ENCODE measurements at places on chromosomes 1 and 21. TPM values are rescaled to one million over a fixed set of nuclear protein-coding genes. Genes with fewer than 3 reads are reported as not detected.

DNA sequence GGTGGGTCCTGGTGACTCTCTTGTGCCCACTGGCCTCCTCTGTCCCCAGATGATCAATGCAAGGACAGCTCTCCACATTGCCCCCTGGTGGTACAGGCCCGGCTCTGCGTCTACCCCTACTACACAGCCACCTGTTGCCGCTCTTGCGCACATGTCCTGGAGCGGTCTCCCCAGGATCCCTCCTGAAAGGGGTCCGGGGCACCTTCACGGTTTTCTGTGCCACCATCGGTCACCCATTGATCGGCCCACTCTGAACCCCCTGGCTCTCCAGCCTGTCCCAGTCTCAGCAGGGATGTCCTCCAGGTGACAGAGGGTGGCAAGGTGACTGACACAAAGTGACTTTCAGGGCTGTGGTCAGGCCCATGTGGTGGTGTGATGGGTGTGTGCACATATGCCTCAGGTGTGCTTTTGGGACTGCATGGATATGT is 10.8 kb downstream of the ADAMTSL4 start:
- H3K27me3 ChIP-seq = no peaks in the 10 kb centered on the region
- H3K4me1 ChIP-seq = peaks cover 49% of the 10 kb centered on the region
- DNase-seq = peak; percentile 90
- H3K36me3 ChIP-seq = peaks cover 75% of the 10 kb centered on the region
- peak overlapping the region; percentile 95 for H3K27ac ChIP-seq

GRCh38 chr21:29130270-29130969 is at the start of gene MAP3K7CL:
MAP3K7CL (plus strand) TSS chr21:29130644; CDS start chr21:29133345, 2,701 bp downstream.
- no peaks in the 10 kb centered on the region for H3K36me3 ChIP-seq
- no peak within 1 kb of the TSS for H3K4me3 ChIP-seq
- H3K4me1 ChIP-seq = no peaks in the 10 kb centered on the region
- H3K27ac ChIP-seq = no peak within 1 kb of the TSS

Gene TMPRSS2
- 13.1 TPM for total RNA-seq

Gene TSSK3
- 5.1 TPM for total RNA-seq

DNA sequence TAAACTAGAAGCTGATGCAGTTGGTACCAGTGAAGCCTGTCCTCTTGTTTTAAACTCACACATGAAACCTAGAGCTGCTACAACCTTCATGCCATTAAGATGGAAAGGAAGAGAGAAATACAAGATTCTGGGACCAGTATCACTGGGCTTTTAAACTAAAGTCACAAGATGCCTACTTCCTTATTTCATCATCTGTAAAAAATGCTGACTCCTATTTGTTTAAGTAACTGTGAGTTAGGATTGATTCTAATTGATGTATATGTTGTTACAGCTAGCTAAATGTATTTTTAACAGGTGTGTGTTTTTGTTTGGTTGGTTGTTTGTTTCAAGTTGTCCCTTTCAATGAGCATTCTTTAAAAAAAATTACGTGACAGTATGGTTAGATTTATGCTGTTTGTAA is 833.3 kb upstream of the PRMT6 start:
- DNase-seq = no peak
- H3K4me3 ChIP-seq = no peak overlapping the region
- no peaks in the 10 kb centered on the region for H3K27me3 ChIP-seq
- no peaks in the 10 kb centered on the region for H3K4me1 ChIP-seq
- no peak overlapping the region for H3K27ac ChIP-seq

Gene FALEC
- 0.71 TPM for total RNA-seq

GRCh38 chr1:85449356-85449755 is 15.6 kb downstream of the DDAH1 start:
- peaks cover 42% of the 10 kb centered on the region for H3K4me1 ChIP-seq
- H3K36me3 ChIP-seq = peaks cover 9% of the 10 kb centered on the region
- H3K27me3 ChIP-seq = no peaks in the 10 kb centered on the region
- peak; percentile 28 for DNase-seq
- peak overlapping the region; percentile 13 for H3K27ac ChIP-seq

DNA sequence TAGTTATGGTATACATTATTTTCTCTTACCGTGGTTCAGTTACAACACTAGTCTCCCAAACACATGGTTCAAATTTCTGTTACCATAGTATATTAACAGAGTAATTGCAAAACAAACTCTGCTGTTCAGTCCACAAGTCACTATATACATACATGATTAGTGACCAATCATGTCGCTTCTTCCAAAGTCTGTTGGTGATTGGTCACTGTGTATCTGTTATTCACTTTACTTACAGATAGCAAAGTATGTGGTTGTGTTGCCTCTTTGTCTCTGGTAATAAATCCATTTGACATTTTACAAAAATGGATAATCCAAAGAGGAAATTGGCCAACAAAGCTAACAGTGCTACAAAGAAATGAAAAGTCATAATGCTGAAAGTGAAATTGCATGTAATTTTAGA is 107.2 kb downstream of the RABGAP1L start:
- no peaks in the 10 kb centered on the region for H3K27me3 ChIP-seq
- no peak for DNase-seq
- no peak overlapping the region for H3K27ac ChIP-seq
- no peak overlapping the region for H3K4me3 ChIP-seq
- no peaks in the 10 kb centered on the region for H3K4me1 ChIP-seq

GRCh38 chr1:99758073-99758511 is 8.3 kb downstream of the FRRS1 start:
- peak overlapping the region; percentile 48 for H3K4me3 ChIP-seq
- H3K4me1 ChIP-seq = peaks cover 43% of the 10 kb centered on the region
- H3K27ac ChIP-seq = peak overlapping the region; percentile 88
- no peak for DNase-seq
- H3K27me3 ChIP-seq = no peaks in the 10 kb centered on the region

GRCh38 chr1:19036041-19036812 is 79.8 kb upstream of the IFFO2 start:
- no peaks in the 10 kb centered on the region for H3K4me1 ChIP-seq
- H3K27me3 ChIP-seq = no peaks in the 10 kb centered on the region
- DNase-seq = no peak
- H3K36me3 ChIP-seq = peaks cover 6% of the 10 kb centered on the region

DNA sequence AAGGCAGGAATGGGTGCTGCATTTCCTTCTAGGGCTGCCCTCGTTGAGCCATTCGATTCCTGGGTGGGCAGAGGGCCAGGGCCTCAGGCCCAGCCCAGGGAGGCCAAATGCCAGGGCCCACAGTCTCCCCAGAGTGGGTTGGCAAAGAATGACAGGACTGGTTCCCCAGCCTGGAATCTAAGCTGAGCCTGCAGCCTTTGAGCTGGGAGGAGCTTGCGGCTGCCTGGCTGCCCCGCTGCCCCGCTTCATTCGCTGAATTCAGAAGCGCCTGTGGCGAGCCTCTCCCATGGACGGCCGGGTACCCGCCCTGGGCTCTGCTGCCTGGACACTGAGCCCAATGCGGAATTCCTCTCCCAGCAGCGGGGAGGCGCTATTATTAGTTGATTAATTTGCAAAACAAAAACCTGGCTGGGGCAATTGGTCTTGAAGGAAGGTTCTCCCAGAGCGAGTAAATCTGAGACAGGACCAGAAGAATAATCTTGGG is 32.3 kb upstream of the TARDBP start:
- H3K4me3 ChIP-seq = no peak overlapping the region
- peaks cover 29% of the 10 kb centered on the region for H3K4me1 ChIP-seq
- H3K36me3 ChIP-seq = no peaks in the 10 kb centered on the region
- no peaks in the 10 kb centered on the region for H3K27me3 ChIP-seq

Gene LCE3E
- total RNA-seq = not detected

GRCh38 chr1:185969028-185969427 is 234.8 kb downstream of the HMCN1 start:
- no peak for DNase-seq
- no peak overlapping the region for H3K27ac ChIP-seq
- no peak overlapping the region for H3K4me3 ChIP-seq
- no peaks in the 10 kb centered on the region for H3K27me3 ChIP-seq
- no peaks in the 10 kb centered on the region for H3K36me3 ChIP-seq

GRCh38 chr1:76012341-76013205 is 62.0 kb upstream of the ST6GALNAC3 start:
- H3K27me3 ChIP-seq = no peaks in the 10 kb centered on the region
- H3K27ac ChIP-seq = no peak overlapping the region
- no peak overlapping the region for H3K4me3 ChIP-seq
- no peak for DNase-seq
- no peaks in the 10 kb centered on the region for H3K36me3 ChIP-seq

GRCh38 chr1:89739013-89739843 is 81.6 kb upstream of the LRRC8D start:
- no peak overlapping the region for H3K4me3 ChIP-seq
- no peaks in the 10 kb centered on the region for H3K36me3 ChIP-seq
- H3K27me3 ChIP-seq = peaks cover 34% of the 10 kb centered on the region
- no peaks in the 10 kb centered on the region for H3K4me1 ChIP-seq
- no peak for DNase-seq

DNA sequence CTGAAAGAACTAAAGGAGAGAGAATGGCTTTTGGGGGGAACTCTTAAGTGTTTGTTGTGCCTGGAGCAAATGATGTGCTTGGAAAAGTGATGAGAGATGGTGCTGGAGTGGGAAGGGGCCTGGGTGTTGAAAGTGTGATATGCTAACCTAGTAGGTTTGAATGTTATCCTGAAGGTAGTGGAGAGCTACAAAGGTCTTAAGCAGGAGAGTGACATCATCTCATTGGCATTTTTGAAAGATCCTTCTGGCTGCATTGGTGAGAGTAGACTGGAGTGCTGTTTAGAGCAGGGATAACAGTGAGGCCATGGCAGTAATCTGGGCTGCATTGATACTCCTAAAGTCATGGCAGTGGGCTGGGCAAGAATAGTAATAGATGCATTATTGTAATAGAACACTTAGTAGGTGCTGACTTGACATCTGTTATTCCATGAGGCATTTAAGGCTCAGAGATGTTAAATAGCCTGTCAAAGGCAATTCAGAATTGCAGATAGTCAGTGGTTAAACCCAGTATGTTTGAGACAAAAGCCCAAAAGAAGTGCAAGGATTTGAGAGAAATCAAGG is 44.5 kb downstream of the MDM4 start:
- H3K36me3 ChIP-seq = peaks cover 3% of the 10 kb centered on the region
- peaks cover 40% of the 10 kb centered on the region for H3K4me1 ChIP-seq
- no peaks in the 10 kb centered on the region for H3K27me3 ChIP-seq
- DNase-seq = no peak

- H3K27me3 ChIP-seq = no peaks in the 10 kb centered on the region
- no peaks in the 10 kb centered on the region for H3K36me3 ChIP-seq
- H3K27ac ChIP-seq = no peak overlapping the region
- H3K4me3 ChIP-seq = no peak overlapping the region
These were observed 8.8 kb downstream of the ASAP3 start for GRCh38 chr1:23475134-23475628.

Gene KIFAP3
- total RNA-seq = 16.2 TPM

Gene ZNF683
- not detected for total RNA-seq

Gene ZFP69B
- total RNA-seq = 4.5 TPM

DNA sequence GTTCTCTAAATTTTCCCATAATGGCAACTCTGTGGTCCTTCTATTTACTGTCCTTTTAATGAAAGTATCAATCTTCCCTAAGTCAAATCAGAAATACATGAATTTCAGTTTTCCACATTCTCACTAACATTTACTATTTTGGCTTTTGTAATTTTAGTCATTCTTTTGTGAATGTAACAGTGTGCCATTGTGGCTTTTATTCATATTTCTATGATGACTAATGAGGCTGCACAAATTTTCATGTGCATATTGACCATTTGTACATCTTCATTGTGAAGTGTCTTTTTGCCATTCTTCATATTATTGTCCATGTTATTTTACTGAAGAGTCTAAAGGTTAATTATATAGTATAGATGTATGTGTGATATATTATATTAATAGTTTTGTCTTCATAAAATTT is 431.0 kb upstream of the BRINP3 start:
- no peak overlapping the region for H3K4me3 ChIP-seq
- H3K27me3 ChIP-seq = no peaks in the 10 kb centered on the region
- no peaks in the 10 kb centered on the region for H3K4me1 ChIP-seq
- H3K36me3 ChIP-seq = no peaks in the 10 kb centered on the region
- no peak overlapping the region for H3K27ac ChIP-seq

GRCh38 chr21:43829575-43830119 is 35.4 kb upstream of the AGPAT3 start:
- no peak for DNase-seq
- no peak overlapping the region for H3K27ac ChIP-seq
- H3K4me3 ChIP-seq = no peak overlapping the region
- H3K27me3 ChIP-seq = peaks cover 52% of the 10 kb centered on the region
- peaks cover 6% of the 10 kb centered on the region for H3K36me3 ChIP-seq

GRCh38 chr1:231274119-231274825 is 33.3 kb downstream of the GNPAT start:
- no peak for DNase-seq
- H3K27ac ChIP-seq = no peak overlapping the region
- H3K27me3 ChIP-seq = no peaks in the 10 kb centered on the region
- no peaks in the 10 kb centered on the region for H3K4me1 ChIP-seq

All from Calu3 (cell line).